T-helper 17 cell (primary cell): ENCODE measurements at places on chromosomes 7 and 10. TPM values are rescaled to one million over a fixed set of nuclear protein-coding genes. Genes with fewer than 3 reads are reported as not detected.

Gene TMEM196
- not detected for total RNA-seq

Gene FAM149B1
- 12.5 TPM for total RNA-seq

DNA sequence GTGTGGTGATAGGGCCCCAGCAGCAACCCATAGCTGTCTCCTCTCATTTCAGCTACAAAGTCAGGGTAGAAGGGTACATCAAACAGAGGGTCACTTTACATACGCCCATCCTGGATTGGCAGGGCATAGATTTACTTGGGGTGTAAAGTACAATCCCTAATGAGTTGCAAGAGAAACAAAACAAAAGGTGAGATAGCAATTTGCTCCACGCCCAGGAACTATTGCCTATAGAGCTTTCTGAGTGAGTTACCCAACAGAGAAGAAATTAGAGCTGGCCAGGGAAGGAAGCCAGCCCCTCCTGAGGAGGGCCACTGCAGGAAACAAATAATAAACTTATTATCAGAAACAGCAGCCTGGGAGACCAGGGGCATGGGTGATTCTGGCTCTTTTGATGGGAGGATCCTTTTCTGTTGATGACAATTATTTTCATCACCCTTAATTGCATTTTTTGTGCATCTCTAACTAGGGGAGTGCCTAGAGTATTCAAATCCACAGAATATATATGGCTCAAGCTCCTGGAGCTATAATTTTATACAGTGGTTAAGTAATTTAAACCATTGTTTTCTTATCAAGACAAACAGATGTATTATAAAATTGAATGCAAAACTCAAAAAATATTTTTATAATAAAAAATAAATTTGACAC lies 47.4 kb downstream of the SLC26A5 start:
- DNase-seq: no peak

DNA sequence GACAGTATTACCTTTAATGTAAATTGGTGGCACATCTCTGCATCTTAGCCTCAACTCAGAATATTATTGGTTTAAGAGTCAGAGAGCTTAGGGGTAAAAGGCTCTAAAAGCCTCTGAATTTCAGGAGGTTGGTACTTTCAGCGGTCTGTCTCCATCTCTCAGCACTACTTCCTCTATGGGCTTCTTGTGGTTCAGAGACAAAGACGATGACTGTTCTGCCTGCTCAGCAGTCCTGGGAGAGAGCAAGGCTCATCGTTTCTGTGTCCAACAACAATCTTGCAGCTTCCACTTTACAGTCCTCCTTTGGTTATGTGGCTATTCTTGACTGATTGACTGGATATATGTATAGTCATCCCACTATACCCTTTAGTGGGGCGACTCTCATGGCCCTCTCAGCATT lies 394.7 kb downstream of the AUTS2 start:
- DNase-seq: no peak

GRCh38 chr7:127897704-127898454 lies 133.4 kb downstream of the LRRC4 start:
- no peak for DNase-seq
